ENCODE measurements at places on chromosomes 5 and 9. TPM values are rescaled to one million over a fixed set of nuclear protein-coding genes. Genes with fewer than 3 reads are reported as not detected.

The SLC23A1 gene
- not detected for total RNA-seq

The PCDHGA1 gene
- total RNA-seq, result 2.8 TPM

The NUTM2G gene
- total RNA-seq, result not detected

The PRR7 gene
- 0.33 TPM for total RNA-seq

The PCDHGA7 gene
- total RNA-seq, result 4.3 TPM

The AFAP1L1 gene
- total RNA-seq, result 59.7 TPM

The NR5A1 gene
- total RNA-seq, result not detected

The TSLP gene
- total RNA-seq, result 4.7 TPM

The COL27A1 gene
- 5.7 TPM for total RNA-seq

The SPINK6 gene
- total RNA-seq, result not detected
